ENCODE measurements at places on chromosomes 12 and 14. TPM values are rescaled to one million over a fixed set of nuclear protein-coding genes. Genes with fewer than 3 reads are reported as not detected.

- DNase-seq = no peak
These were observed 16.6 kb upstream of the GPR68 start for GRCh38 chr14:91261115-91261514.

GRCh38 chr12:132761032-132761920 lies at the start of gene ANKLE2:
Gene ANKLE2 (minus strand): TSS chr12:132761832. CDS start chr12:132761798, 34 bp downstream.
- DNase-seq = peak; percentile 42

- no peak for DNase-seq
These were observed 388.6 kb downstream of the GLT1D1 start for GRCh38 chr12:129241852-129242251.

- no peak for DNase-seq
These were observed 293.6 kb downstream of the AKAP6 start for GRCh38 chr14:32622742-32623141.

GRCh38 chr14:33686218-33686617 lies 264.7 kb downstream of the EGLN3 start:
- no peak for DNase-seq

- no peak for DNase-seq
These were observed 85.1 kb upstream of the AMIGO2 start for GRCh38 chr12:47164724-47165439.

Gene RAD51AP1
- 14.7 TPM for total RNA-seq

Gene KLRG1
- not detected for total RNA-seq

Gene RERG
- not detected for total RNA-seq

Data from HT-29 (cell line).